KBM-7 (cell line): ENCODE measurements at places on chromosomes 4 and X.
A peak's percentile ranks its signal among the peaks of the same experiment; 100 is the strongest.

DNA sequence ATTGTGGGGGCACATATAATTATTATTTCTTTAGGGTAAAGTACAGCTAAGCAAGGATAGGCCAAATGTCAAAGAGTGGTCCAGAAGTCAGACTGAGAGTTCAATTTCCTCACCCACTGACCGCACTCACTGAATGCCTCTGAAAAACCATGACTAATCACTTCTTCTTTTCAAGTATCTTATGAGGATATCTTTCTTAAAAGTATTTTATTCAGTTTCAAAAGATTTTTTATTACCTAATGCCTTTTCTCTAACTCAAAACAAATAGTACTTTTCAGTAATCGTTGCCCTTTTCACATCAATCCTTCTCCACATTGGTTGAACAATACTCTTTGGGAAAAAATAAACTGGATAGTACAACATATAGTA is 61.7 kb upstream of the CAMK2D start:
- DNase-seq, result no peak

DNA sequence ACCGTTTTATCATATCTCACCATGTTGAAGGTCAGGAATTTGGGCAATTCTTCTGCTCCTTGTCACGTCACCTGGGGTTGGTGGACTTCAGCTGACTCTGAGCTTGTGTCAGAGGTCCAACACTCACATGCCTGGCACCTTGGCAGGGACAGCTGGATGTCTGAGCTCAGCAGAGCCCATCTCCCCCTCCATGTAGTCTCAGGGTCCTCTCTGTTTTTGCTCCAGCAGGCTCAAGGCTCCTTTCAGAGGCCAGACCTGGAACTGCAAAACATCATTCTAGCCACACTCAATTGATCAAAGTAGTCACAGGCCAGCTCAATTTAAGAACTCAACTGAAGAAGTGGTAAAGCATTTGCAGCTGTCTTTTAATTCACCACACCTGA is 45.4 kb downstream of the EDNRA start:
- no peak for DNase-seq

- peak; percentile 20 for DNase-seq
These were observed 2.3 kb downstream of the LRBA start for GRCh38 chr4:151012820-151013219.

GRCh38 chrX:1661048-1661921 is 46.4 kb downstream of the ASMT start:
- peak; percentile 92 for DNase-seq

DNA sequence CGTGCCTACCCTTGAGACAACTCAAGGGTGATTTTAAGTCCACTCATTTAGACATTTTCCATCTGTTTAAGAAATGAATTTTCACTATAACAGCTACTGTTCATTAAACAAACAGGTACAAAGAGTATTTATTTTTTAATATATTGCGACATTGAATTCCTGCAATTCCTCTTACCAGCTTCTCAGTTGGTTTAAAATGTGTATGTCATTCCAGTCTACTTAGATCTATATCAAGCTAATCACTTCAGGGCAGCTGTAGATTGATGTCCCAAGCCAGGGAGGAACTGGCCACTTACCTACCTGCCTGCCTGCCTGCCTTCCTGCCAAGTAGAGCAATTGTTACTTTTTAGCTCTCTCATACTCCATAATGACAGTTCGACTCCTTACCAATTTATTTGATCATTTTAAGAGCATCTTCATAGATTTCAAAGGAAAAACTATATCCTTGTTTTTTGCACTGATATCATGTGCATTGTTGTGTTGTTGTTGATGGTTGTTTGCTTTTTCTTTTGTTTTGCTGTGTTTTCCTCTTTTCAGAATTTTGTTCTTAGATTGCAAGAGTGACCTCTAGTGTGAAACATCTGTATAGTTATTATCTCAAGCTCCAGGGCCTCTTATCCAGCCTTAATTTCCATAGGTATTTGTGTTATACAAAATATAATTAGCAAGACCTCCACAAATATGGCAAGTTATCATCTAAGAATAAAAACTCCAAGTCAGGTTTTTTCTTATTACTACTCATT is 120.9 kb upstream of the NRK start:
- DNase-seq, result peak; percentile 2

- no peak for DNase-seq
These were observed 67.7 kb upstream of the PRDM5 start for GRCh38 chr4:120990246-120990645.

DNA sequence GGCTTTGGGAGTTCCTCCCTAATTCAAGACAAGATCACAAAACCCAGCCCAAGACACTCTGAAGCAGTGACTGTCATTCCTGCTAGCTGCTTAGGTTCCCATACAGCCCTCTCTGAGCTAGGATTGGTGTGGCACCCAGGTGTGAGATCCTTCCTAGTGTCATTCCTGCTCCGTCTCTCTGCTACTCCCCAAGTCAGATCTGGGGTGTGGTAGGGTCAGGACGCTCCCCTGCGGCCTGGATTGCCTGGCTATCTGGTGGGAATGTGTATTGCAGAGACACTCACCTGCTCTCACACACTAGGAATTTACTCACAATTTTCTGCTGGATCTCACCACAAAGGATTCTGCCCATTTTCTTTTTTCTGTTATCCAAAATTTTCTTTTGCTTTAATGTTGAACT is 560.8 kb upstream of the ATOH1 start:
- DNase-seq, result no peak

DNA sequence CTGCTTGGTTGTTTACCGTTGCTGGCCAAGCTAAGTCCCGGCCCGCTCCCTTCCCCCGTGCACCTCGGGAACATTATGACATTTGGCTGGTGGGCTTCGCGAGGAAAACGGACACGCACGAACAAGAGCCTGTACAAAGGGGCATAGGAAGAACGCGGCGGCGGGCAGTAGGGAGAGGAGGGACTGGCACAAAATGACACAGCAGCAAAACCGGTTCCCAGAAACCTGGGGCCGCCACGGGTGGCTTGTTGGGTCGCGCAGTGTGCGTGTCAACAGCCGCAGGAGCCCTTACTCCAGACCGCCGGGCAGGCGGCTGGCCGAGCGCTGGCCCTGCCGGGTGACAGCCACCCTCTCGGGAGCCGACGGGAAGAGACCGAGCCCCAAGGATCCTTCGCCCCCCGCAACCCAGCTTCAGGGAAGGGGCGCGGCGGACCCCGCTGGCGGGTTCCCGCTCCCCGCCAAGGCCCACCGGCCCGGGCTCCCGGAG is 1.6 kb upstream of the LIN54 start:
- DNase-seq, result peak; percentile 53

DNA sequence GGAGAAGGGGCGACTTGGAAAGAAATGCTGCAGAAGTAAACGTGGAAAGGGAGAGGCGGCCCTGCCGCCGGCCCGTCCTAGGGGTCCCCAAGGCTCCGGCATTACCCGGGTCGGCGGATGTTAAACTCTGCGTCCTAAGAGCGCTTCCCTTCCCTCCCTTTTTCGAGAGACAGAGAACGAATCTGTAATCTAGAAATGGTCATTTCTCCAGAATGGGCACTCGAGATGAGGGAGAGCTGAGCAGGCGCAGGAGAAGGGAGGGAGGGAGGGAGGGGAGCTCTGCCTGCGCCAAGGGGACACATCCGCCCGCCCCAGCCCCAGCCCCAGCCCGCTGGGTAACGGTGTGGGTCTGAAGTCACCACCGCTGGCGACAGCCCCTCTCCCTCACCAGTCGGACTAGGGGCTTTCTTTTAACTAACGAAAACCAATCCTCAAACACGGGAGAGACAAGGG is 1.7 kb downstream of the HCFC1 start:
- DNase-seq, result peak; percentile 45

DNA sequence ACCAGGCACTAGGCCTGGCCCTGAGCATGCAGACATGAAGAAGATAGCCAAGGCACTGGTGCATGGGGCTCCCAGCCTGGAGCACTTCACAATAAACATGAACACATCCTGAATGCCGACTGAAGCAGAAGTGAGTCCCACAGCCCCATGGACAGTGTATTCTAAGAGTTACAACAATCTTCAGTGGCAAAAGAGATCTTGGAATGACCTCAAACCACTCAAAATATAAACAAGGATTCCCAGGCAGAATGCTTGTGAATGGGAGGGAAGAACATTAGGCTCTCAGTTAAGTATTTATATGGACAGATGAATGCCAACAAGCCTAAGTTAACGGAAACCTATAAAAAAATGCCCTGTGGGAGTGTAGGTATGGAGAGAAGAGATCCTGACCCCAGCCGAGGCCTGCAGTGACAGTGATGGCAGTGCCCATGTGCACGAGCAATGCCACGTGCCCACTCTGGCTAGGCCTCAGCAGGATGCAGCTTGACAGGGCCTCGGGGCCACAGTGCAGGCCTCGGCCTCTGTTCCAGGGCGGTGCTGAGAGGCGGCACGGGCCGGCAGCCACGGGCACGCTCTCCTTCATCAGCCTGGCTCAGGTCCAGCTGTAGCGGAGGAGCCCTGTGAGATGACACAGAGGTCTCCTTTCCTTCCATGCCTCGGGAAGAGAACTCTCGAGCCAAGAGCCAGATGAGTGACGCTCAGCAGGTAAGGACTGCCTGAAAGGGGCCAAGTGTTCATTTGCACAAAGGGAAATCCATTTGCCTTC is 49.2 kb downstream of the IRF2 start:
- no peak for DNase-seq

- DNase-seq, result no peak
These were observed 241.1 kb upstream of the ETNPPL start for GRCh38 chr4:109003964-109004363.

DNA sequence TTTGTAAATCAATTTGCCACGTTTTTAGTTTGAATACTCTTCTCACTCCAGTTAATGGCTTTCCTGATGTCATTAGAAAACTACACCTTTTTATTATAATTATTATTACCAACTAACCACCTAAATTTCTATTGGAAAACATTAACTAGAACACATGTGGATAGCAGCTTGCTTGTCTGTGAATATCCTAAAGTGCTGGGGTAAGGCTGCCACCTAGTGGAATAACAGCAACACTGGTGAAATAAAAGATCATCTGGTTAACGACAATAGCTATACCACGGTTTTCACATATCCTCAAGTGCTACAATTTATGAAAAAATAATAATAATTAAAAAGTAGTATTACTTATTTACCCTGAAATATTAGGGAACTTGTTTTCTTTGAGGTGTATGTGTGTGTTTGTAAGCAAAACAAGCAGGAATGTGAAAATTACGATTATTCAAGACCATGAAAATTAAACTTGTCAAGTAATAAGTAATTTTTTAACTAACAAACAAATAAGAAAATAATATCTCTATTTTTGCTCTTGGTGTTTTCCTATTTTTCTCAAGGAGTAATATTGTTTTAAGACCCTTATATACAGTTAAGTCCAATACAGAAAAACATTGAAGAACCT is 130.1 kb upstream of the TECRL start:
- peak; percentile 53 for DNase-seq
